ENCODE measurements at places on chromosomes 7 and 10.

GRCh38 chr10:29240986-29241660, 47.7 kb upstream of the LYZL1 start:
- peaks cover 5% of the 10 kb centered on the region for H3K27me3 ChIP-seq
- H3K27ac ChIP-seq = no peak overlapping the region
- no peak overlapping the region for H3K4me3 ChIP-seq
- no peak for DNase-seq
- H3K4me1 ChIP-seq = no peaks in the 10 kb centered on the region

GRCh38 chr7:101527844-101528667, 101.0 kb downstream of the MYL10 start:
- no peak for DNase-seq
- no peak overlapping the region for H3K4me3 ChIP-seq
- peaks cover 23% of the 10 kb centered on the region for H3K27me3 ChIP-seq
- no peak overlapping the region for H3K27ac ChIP-seq
- no peaks in the 10 kb centered on the region for H3K36me3 ChIP-seq

GRCh38 chr10:17041626-17042520, 87.7 kb downstream of the CUBN start:
- no peak for DNase-seq
- H3K27ac ChIP-seq = no peak overlapping the region
- H3K4me1 ChIP-seq = no peaks in the 10 kb centered on the region

DNA sequence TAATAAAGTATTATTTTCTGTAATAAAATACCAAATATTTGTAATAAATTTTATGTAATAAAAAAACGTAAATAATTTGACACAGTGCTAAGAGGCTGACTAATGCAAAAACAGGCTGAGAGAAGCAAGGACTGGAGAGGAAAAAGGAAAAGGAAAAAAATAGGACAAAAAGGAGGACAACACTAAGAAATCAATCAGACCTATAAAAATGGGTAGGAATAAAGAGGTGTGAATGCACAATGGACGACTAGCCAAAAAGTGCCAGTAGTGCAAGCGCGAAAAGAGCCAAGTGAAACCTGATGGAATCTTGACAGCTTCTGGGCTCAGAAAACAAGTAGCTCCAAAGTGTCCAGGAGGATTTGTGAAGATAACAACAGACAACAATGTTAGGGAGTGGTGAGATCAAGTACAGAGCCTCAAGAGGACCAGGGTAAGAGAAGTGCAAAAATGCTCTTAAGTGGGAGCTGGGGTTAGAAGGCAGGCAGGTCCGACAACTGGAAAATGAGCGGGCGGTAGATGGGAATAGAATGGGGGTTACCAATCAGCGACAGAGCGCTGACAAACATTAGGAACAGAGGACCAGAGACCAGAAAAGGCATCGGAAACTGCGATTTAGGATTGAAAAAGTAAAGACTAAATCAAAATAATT, 1.2 kb downstream of the BRAF start:
- H3K27ac ChIP-seq = no peak overlapping the region
- H3K36me3 ChIP-seq = peaks cover 2% of the 10 kb centered on the region
- peaks cover 14% of the 10 kb centered on the region for H3K4me1 ChIP-seq
- no peaks in the 10 kb centered on the region for H3K27me3 ChIP-seq
- no peak for DNase-seq

DNA sequence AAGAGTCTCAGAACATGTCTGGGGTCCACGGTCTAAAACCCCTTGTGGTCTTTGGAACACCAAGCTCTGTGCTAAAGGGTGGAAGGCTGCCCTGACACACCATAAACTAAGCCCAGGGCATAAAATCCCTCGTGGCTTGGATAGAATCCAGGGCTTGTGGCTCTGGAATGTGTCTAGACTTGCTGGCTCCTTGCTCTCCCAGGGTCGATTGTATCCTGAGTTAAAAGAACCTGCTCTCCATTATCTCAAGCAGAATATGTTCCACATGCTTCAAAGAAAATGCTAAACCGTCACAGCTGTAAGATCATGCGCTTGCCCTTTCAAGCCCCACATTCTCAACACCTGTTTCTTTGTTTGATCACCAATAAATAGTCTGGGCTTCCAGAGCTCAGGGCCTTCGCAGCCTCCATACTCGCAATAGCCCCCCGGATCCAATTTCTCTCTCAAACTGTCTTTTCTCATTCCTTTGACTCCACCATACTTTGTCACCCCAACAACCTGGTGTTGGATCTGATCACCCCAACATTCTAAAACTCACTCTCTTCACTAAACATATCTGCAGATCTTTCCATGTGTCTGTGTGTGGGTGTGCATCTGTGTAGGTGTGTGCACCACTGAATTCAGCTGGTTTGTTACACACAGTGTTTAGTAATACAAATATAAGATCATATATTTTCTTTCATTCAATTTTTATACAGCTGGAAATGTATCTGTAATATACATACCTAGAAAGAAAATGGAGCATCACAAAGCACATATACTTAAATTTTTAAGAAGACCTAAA, 238.5 kb downstream of the ZMYND11 start:
- no peak for DNase-seq
- H3K36me3 ChIP-seq = peaks cover 3% of the 10 kb centered on the region
- no peaks in the 10 kb centered on the region for H3K4me1 ChIP-seq
- H3K27me3 ChIP-seq = peaks cover 3% of the 10 kb centered on the region

DNA sequence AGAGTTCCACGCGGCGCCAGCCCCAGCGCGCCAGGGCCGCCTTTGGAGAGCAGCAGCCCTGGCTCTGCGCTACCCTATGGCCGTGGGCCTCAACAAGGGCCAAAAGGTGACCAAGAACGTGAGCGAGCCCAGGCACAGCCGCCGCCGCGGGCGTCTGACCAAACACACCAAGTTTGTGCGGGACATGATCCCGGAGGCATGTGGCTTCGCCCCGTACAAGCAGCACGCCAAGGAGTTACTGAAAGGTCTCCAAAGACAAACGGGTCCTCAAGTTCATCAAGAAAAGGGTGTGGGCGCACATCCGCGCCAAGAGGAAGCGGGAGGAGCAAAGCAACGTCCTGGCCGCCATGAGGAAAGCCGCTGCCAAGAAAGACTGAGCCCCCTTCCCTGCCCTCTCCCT, 144.1 kb downstream of the SRPK2 start:
- H3K27me3 ChIP-seq = no peaks in the 10 kb centered on the region
- no peak overlapping the region for H3K4me3 ChIP-seq
- no peak overlapping the region for H3K27ac ChIP-seq
- peaks cover 28% of the 10 kb centered on the region for H3K4me1 ChIP-seq

DNA sequence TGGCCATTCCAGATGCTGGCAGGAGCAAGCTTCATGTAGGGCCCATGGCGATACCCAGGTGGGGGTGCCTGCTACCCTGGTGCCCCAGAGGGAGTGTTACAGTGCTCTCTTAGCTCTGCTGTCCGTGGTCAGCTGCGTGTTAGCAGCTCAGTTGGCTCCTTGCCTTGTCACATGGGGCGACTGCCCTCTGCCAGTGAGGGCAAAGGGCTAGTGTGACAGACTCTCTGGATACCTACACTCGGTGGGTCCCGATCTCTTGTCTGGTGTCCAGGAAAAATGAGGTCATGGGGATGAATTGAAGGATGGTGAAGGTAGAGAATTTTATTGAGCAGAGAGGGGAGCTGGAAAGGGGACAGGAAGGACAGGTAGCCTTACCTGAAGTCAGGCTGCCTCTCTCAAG, 152.2 kb downstream of the CYP26A1 start:
- H3K27me3 ChIP-seq = peaks cover 4% of the 10 kb centered on the region
- H3K4me3 ChIP-seq = no peak overlapping the region
- no peaks in the 10 kb centered on the region for H3K4me1 ChIP-seq
- H3K36me3 ChIP-seq = no peaks in the 10 kb centered on the region
- no peak for DNase-seq

DNA sequence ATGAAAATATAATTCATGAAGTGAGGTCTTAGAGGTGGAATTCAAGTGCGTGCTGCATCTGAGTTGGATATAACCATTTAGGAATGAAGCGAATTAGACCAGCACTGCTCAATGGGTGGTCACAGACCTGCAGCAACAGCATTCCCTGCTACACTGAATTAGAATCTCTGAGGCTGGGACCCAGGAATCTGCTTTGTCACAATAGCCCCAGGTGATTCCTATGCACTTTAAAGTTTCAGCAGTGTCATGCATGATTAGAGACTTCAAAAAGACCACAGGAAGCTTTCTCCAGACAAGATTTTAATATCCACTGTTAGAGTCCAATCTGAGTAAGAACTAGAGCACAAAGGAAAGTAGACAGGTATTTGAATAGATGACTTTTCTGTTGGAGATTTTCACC, 352.8 kb upstream of the VSTM2A start:
- H3K27ac ChIP-seq = no peak overlapping the region
- no peak overlapping the region for H3K4me3 ChIP-seq
- DNase-seq = no peak
- H3K27me3 ChIP-seq = no peaks in the 10 kb centered on the region
- no peaks in the 10 kb centered on the region for H3K36me3 ChIP-seq
